Vein endothelial cell (primary cell): ENCODE measurements at places on chromosomes 12 and 14. TPM values are rescaled to one million over a fixed set of nuclear protein-coding genes. Genes with fewer than 3 reads are reported as not detected.

Gene ISM2
- under 0.01 and 0.10 TPM in 2 replicates for total RNA-seq

Gene ANO2
- 45.6 and 58.5 TPM in 2 replicates for total RNA-seq

Gene DENND5B
- total RNA-seq: 16.5 and 20.6 TPM in 2 replicates

Gene RFX4
- total RNA-seq: not detected in 2 replicates

Gene MMP17
- total RNA-seq: 7.2 and 7.8 TPM in 2 replicates

Gene CCDC184
- total RNA-seq: under 0.01 and 0.10 TPM in 2 replicates

Gene PLEKHD1
- not detected in 2 replicates for total RNA-seq

Gene DAZAP2
- 198 and 222 TPM in 2 replicates for total RNA-seq

Gene RPAP3
- 10.1 and 18.2 TPM in 2 replicates for total RNA-seq

Gene ZDHHC22
- total RNA-seq: under 0.01 TPM in 1 of 2 replicates, not detected in the other

Gene ZC3H14
- total RNA-seq: 62.7 and 74.9 TPM in 2 replicates

Gene GPR65
- total RNA-seq: 0.33 TPM in 1 of 2 replicates, not detected in the other

Gene PTPN21
- 9.5 and 9.6 TPM in 2 replicates for total RNA-seq

Gene SP1
- 44.6 and 48.7 TPM in 2 replicates for total RNA-seq

Gene DTX3
- total RNA-seq: 0.48 and 1.3 TPM in 2 replicates

Gene VWF
- 1,356 and 2,070 TPM in 2 replicates for total RNA-seq

Gene ABCC9
- total RNA-seq: under 0.01 and 0.10 TPM in 2 replicates
